Central memory CD4-positive, alpha-beta T cell (primary cell): ENCODE measurements at places on chromosomes 6 and 20.

- DNase-seq: no peak
Observed at GRCh38 chr6:147077251-147077650, 127.0 kb upstream of the STXBP5 start.

DNA sequence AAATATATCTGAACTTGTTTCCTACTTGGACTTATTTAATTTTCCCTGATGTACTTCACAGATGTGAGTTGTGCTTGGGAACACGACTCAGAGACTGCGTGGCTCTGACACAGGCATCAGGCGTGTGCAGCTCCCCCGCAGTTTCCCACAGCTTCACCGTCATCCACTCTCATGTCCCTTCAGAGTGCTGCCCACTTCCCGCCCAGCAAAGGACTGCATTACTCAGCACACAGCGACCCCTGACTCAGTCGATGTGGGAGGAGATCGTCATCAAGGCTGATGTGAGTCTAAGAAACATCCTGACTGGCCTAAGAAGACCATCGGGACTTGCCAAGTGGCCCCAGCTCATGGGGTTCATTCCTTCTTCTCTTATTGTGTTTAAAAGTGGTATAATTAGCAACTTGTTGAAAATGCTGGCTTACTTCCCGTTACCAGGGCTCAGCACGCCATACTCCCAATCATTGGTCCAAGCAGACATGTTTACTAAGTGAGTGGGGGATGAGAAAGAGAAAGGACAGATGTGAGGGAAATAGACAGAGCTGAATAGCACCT lies 539.4 kb upstream of the JARID2 start:
- DNase-seq: no peak

DNA sequence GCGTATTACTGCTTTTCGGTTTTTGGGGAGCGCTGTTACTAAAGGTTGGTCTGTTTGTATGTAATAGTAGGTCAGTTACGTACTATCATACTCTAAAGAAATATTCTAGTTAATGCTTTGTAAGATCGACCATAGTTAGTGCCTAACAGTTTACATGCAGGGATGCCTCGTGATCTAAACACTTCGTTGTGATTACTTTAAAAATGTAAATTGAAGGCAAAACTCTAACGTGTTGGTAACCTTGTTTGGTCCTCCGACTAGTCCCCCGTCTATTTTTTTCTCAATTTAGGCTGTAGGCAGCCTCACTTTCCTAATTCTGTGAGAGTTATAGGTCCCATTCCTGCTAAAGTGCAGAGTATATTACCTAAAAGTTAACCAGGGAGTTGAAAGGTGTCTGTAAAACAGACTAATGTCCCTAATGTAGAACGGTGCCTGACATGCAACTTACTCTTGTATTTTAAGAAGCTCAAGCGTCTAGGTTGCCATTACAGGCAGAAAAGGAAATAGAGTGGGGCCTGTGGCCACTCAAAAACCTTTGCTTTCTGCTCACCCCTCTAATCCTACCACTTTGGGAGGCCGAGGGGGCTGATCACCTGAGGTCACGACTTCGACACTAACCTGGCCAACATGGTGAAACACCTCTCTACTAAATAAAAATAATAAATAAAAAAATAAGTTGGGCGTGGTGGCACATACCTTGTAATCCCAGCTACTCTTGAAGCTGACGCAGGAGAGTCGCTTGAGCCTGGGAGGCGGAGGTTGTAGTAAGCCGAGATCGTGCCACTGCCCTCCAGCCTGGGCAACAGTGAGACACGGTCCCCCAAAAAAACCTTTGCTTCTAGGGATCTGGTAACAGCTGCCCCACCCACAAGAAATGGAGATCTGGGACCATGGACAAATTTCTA lies 37.8 kb downstream of the HFE start:
- peak; percentile 30 for DNase-seq

- DNase-seq: no peak
Observed at GRCh38 chr6:163291622-163292021, 122.9 kb upstream of the QKI start.

- DNase-seq: peak; percentile 26
Observed at GRCh38 chr6:125747589-125748405, 1.6 kb upstream of the HEY2 start.

DNA sequence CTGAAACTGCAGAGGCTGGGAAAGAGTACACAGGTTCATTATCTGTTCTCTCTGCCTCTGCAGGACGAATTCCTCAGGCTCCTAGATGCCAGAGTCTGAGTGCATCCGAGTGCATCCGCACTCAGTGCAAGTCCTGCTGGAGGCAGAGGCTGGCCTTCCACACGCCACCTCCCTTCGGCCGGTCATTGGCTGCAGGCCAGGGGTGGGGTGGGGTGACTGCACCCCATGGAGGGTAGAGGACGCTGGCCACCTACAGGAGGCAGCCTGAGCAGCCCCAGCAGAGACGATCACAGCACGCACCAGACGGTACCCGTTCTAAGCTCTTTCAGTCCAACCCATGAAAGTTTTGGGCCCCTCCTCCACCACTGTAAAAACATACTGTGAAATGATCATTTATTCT lies 11.7 kb downstream of the SFT2D1 start:
- DNase-seq: no peak

- DNase-seq: no peak
Observed at GRCh38 chr6:108174371-108175175, 8.8 kb downstream of the NR2E1 start.

- no peak for DNase-seq
Observed at GRCh38 chr6:14212632-14213031, 95.1 kb downstream of the CD83 start.

GRCh38 chr6:121858310-121858709 lies 422.9 kb downstream of the GJA1 start:
- DNase-seq: no peak

DNA sequence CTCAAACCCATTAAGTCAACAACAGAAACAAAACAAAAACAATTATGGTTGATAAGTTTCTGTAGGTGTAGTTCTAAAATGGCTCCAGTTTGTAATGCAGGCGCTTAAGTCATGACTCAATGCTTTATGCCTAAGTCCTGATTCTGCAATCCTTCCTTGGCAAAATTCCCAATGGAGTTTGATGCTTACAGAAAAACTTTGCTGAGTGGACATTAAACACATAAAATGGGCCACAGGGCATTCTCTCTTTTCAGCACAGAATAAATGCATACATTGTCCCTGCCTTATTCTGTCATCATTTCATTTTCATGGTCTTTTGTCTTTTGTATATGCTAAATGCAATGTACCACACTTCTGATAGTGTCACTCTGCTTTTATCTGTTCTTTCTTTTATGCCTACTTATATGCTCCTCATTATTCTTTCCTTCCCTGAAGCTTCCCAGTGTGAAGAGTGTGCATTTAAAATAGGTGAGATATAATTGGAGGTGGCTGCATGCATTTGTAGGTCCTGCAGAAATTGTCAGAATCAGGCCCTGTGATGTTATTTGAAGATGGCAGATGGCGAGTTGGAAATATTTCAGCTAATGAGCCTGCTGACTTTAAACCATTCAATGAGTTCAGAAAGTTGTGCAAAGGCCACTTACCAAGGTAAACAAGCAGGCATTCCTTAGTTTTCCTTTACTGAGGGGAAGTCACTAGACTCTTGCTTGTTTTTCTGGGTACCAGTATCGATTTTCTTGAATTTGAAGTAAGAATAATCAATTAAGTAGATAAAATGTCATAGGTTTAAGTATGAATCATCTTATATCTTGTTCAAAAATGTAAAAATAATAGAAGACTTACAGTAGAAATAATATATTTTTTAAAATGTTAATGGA lies 313.1 kb downstream of the TRDN start:
- no peak for DNase-seq

- no peak for DNase-seq
Observed at GRCh38 chr6:119672725-119673124, 323.2 kb upstream of the MAN1A1 start.

DNA sequence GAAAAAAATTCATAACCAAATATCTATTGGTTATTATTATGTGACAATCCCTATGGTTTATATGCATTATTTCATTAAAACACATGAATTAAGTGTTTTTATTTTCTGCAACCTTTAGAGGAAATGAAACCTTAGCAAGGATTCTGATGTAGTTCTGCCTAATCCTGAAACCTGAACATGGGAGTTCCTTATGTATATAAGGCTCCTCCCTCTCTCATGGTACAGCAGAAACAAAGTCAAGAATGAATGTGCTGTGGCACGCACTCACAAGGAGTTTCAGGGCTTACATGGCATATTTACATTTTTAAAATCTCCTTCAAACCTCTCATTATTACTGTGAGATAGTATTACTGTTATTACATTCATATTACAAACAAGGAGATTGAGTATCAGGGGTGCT lies 426.4 kb upstream of the CITED2 start:
- DNase-seq: no peak

DNA sequence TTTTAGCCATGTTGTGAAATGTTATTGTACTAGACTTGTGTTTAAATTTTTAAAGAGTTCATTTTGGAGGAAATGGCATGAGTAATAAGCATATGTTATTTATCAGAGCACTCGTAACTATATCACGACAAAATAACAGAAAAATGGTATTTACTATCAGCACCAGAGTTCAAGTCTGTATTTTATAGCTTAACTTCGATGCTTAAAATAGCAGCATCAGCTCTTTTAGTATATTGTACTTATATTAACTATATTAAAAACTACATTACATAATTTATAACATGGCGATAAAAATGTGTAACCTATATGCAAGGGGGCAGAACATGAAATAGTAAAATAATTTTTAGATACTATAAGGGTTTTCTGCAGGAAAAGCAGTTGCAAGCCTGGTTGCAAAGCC lies 52.9 kb downstream of the ABRACL start:
- DNase-seq: no peak

- DNase-seq: peak; percentile 1
Observed at GRCh38 chr6:5670811-5671561, 335.7 kb downstream of the NRN1 start.

DNA sequence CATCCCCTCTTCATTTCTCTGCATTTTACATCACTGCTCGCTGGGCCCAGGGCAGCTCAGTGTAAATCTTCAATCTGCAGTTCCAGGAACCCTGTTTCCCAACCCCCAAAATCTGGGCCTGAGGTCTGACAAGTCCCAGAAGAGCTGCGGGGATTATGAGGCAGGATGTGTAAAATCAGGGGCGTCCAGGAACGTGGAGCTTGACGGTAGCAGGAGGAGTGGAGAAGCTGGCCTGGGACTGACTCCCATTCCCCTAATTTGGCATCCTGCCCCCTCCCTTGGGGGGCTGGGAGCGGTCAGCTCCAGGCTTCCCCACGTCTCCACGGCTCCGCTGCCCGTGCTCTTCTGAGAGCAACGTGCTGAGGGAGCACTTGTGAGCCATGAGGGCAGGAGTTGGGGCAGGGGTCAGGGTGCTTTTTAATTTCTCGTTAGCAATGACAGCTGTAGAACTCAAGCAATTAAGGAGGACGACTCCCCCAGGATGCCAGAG lies 23.4 kb upstream of the VEGFA start:
- no peak for DNase-seq

DNA sequence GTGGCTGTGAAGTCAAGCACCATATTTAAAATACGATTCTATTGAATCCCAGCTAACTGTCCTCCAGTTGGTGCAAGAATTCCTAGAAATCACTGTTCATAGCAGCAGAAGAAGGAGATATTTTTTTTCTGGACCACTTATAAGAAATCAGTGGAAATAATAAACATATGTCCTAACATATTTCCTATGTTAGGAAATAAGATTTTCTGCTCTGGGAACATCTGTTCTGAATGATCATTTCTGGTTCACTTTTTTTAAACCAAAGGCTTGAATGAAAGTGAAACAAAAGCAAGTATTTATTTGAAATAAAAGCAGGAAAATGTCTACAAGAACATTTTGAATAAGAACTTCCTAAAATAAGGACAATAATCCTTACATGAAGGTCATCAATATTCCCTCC lies 138.9 kb upstream of the RALGAPA2 start:
- no peak for DNase-seq

DNA sequence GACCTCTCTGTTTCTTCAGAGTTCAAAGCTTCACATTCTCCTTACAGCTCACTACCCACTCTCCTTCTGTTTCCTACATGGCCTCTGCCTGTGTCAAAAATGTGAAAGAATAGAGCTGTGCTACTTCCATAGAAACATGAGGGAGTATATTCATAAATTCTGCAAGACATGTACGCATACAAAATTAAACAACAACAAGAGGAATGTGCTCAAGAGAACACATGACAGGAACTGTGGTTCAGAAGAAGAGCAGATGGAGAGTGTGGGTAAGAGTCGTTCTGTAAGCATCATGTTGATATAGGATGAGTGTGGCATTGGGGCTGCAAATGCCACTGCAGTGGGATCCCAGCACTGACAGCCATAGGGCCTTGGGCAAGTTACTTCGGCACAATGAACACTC lies 266.6 kb upstream of the SASH1 start:
- no peak for DNase-seq

- DNase-seq: no peak
Observed at GRCh38 chr6:150186129-150186898, 43.5 kb downstream of the PPP1R14C start.

- peak; percentile 66 for DNase-seq
Observed at GRCh38 chr20:8020314-8021079, 936 bp upstream of the TMX4 start.

DNA sequence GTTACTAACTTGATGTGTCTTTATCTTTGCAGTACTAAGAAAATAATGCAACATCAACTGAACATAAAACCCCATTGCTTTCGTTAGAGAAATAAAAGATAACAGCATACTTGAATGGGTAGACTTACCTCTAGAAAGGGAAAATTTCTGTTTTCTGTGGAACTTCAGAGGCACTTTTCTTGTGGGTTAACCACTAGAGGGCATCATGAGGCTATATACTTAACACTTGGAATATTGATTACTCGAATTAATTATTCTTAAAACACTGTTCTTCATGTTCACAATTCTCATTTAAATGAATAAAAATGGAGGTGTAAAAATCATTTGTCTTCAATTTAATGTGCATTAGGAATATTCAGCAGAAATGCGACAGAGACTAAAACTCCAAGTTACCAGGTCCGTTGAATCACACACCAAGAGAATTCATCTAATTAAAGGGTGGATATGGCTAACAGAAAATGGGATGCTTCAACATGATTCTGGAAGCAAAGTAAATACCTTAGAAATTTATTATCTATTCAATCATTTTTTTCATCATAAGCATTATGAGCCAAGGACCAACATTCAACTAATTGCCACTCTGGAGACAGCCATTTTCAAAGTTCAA lies 330.8 kb upstream of the PREP start:
- DNase-seq: peak; percentile 23

DNA sequence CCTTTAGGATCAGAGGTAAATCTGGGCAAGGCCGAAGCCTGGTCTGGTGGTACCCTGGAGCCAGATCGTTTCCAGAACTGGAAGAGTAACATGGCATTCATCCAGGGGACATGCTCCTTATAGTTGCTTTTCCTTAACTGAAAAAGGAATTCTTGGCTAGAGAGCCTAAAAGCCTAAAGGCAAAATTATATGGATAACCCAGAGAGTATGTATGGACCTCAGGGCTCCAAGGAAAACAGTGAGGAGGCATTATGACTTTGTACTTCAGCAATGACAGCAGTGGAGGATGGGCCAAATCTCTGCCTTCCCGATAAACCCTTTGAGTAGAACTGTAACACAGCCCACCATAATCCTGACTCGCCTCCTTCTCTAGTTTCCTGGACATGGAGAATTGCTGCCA lies 29.3 kb downstream of the ARHGAP18 start:
- DNase-seq: no peak
